T-cell (primary cell): ENCODE measurements at places on chromosomes 1 and 21.

DNA sequence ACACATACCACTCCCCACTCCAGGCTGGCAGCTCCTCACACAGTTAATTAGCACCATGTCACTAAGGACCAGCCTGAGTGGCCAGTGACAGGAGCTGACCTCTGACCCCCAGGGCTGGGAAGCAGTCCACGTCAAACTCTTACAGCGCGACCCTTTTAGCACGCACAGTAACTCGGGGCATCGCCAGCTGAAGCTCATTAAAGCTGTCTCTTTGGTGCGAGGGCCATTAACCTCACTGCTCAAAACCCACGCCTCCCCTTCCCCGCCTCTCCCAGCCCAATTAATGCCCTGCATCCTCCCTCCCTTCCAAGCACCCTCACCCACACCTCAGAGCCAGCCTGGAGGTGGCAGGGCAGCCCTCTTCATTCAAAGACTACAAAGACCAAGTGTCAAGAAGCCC lies 31.7 kb downstream of the DMAP1 start:
- DNase-seq, result no peak

DNA sequence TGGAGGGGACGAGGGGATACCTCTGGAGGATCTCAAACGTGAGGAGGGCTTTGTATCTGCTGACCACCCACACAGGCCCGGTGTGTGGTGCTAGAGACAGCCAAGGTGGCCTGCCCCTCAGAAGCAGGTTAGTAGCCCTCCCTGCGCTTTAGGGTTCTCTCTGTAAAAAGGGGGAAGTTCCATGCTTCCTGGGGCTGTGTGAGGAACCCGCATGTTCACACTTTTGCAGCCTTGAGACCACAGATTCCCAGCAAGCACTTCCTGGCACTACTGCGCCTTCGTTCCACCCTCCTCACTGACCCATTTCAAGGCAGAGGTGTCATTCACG lies 7.9 kb upstream of the GUCA2B start:
- no peak for DNase-seq

GRCh38 chr1:183619781-183620180 lies 15.8 kb downstream of the ARPC5 start:
- DNase-seq, result no peak

DNA sequence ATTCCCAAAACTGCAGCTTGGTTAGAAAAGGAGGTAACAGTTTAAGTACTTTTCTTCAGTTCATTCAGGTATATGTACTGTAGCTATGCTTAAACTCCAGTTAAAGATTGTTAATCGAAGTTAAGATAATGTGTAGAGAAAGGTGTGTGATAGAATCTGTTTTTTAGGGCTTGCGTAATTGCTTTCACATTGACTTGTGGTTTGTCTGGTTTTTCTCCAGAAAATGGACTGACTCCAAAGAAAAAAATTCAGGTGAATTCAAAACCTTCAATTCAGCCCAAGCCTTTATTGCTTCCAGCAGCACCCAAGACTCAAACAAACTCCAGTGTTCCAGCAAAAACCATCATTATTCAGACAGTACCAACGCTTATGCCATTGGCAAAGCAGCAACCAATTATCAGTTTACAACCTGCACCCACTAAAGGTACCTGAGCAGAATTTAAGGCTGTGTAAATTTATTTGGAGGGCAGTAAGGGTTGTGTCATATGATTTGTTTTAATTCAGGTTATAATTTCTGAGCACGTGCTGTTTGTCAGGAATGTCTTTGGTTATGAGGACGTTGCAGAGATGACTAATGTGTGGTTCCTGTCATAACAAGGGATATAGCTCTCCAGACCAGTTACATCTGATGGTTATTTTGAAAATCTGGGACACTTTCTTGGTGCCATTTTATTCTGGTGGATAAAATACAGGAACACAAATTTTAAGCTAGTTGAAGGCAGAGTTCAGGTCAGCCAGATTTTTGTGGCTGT lies 26.0 kb downstream of the ATF6 start:
- DNase-seq, result no peak

- DNase-seq, result no peak
Observed at GRCh38 chr1:162855461-162856150, 5.4 kb downstream of the CCDC190 start.

GRCh38 chr1:36425791-36426190 lies 24.5 kb downstream of the OSCP1 start:
- no peak for DNase-seq

DNA sequence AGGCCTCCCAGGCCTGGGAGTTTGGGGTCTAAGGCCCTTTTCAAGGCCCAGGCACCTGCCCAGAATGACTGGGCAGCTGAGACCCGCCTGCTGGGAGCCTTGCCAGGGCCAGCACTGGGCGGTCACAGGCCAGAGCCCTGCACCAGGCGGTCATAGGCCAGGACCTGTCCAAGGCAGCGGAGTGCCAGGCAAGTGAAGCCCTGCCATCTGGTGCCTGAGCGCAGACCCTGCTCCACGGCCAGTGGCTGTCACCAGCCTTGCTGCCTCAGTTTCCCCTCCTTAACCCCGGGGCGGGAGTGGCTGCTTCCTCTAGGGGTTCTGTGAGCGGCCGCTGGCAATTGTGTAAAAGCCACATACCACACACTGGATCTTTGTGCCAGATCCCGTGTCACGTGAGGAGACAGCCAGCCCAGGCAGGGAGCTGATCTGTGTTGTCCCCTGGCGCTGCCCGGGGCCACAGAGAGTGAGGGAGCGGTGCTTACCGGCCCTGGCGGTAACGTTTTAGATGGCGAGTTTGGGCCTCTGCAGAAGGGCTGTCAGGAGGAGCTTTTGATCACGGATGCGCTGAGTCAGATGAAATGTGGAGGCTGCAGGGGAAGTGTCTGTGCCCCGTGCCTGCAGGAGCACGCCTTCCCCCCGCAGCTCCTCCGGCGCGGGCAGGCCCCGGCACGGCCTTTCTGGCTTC lies 4.6 kb downstream of the COL18A1 start:
- no peak for DNase-seq

- DNase-seq, result no peak
Observed at GRCh38 chr1:119834990-119835389, 23.7 kb upstream of the REG4 start.

- DNase-seq, result no peak
Observed at GRCh38 chr1:19668888-19669287, 4.2 kb downstream of the HTR6 start.

DNA sequence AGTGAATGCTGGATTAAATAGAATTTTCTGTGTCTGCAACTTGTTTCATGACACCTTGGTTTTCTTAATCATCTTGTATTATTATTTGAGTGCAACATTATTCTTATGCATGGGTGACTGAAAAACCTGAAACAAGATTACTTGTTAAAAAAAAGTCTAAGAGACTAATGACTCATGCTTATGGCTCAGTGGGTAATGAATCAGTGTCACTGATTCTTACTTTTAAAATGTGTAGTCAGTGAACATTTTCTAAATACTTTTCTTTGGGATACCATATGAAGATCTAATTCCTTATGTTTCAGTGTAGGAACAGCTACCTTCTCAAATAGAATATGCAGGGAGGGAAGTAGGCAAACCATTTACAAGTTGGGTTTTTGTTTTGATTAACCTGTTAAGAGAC lies 65.5 kb downstream of the PRKAA2 start:
- DNase-seq, result no peak

- DNase-seq, result no peak
Observed at GRCh38 chr1:111745675-111746613, 6.7 kb upstream of the INKA2 start.

GRCh38 chr1:198605406-198605805 lies 33.4 kb upstream of the PTPRC start:
- DNase-seq, result no peak

- DNase-seq, result no peak
Observed at GRCh38 chr1:106924360-106924759, 132.1 kb upstream of the PRMT6 start.

- no peak for DNase-seq
Observed at GRCh38 chr1:34406377-34406776, 229.7 kb downstream of the C1orf94 start.

DNA sequence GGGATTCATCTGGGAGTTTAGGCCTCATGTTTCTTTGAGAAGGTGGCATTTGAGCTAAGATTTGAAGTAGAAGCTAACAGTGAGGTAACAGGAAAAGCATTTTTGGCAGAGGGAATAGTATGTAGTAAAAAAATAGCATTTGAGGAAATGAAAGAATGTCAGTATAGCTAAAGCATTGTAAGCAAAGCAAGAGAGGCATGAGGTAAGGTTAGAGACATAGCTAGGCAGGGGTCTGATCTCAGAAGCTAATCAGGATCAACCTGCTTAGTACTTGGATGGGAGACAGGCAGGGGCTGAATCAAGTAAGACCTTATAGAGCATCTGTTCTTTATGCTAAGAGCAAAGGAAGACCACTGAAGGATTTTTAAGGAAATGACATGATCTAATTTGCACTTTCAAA lies 4.0 kb downstream of the POLR3C start:
- no peak for DNase-seq

- no peak for DNase-seq
Observed at GRCh38 chr1:31767225-31767624, 3.1 kb upstream of the ADGRB2 start.
